Stimulated activated CD8-positive, alpha-beta memory T cell treated with anti-CD3 and anti-CD28 coated beads, Interleukin-4, amount 100 ng/mL, for 4 hours (primary cell): ENCODE measurements at places on chromosomes 7 and 10.
A peak's percentile ranks its signal among the peaks of the same experiment; 100 is the strongest.

- DNase-seq = no peak
Measured at GRCh38 chr10:15739254-15739970, 19.7 kb upstream of the ITGA8 start.

DNA sequence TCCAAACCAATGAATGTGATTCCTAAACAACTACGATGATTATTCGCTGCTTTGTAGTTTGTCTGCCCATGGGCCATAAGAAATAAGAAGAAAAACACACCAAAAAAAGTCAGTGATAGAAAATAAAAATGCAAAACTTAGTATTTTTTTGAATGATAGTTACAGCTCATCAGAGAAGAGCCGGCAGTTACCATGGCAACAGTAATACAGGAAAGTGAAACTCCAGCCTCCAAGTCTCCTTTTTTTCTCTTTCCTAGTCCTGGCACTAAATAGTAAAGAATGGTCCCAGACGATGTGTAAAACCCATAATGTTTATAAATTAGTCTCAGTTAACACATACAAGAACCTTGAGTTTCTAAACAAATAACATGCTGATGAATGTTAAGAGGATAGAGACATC, 21.6 kb upstream of the LHFPL3 start:
- no peak for DNase-seq

- no peak for DNase-seq
Measured at GRCh38 chr10:46229144-46229563, 57.6 kb upstream of the ANTXRL start.

DNA sequence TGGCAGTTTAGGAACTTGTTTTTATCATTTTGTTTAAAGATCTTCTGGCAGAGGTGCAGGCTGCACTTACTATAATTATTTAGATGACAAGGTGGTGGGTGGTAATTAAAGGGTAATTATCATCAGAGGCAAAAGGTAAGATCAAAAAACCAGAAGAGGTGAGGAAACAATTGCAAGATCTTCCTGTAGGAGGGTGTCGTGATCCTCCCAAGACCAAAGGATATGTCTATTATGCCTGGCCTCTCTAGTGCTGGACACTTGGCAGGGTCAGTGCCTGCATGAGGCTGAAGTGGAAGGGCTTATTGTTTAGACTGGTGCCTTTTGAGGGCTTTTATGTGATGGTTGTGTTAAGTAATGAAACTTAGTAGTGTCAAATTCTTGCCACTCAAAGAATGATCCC, 1.8 kb upstream of the WAPL start:
- DNase-seq = no peak

DNA sequence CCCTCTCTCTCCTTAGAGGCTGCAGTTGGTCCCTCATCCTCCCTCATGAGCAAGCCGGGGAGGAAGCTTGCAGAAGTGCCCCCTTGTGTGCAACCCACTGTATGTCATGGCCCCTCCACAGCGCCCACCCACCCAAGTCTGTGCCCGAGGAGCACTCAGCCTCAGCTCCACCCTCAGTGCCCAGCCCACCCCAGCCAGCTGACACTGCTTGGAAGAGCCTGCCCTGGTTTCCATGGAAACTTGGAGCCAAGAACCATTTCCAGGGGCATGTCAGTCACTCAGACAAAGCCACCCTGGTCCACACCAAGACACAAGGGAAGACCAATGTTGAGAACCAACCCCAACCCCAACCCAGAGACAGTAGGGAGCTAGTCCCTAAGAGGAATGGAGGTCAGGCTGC, 79.5 kb downstream of the PAX2 start:
- no peak for DNase-seq

DNA sequence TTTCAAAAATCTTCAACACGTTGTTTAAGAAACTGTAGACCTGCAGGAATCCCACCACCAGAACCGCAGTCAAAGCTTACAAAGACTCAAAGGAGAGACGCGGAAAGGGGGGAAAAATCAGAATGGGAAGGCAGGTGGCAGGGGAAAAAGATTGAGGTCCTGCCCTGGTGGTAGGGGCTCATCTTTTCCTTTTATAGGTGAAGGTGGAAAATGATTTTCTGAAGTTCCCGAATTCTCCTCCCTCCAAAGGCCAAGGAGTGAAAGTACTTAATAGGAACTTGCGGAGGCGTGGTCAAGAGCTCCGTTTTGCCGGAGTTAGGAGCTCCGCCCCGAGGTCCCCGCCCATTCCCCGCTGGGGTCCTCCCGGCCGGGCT, 724 bp downstream of the BBIP1 start:
- DNase-seq = peak; percentile 45

- no peak for DNase-seq
Measured at GRCh38 chr7:134943785-134944400, 42.4 kb upstream of the AGBL3 start.
